ENCODE measurements at places on chromosomes 2 and 18.

GRCh38 chr2:234669621-234670020 is 172.7 kb upstream of the ARL4C start:
- DNase-seq: no peak

- DNase-seq: no peak
Observed at GRCh38 chr2:97910403-97911205, 85.1 kb downstream of the TMEM131 start.

DNA sequence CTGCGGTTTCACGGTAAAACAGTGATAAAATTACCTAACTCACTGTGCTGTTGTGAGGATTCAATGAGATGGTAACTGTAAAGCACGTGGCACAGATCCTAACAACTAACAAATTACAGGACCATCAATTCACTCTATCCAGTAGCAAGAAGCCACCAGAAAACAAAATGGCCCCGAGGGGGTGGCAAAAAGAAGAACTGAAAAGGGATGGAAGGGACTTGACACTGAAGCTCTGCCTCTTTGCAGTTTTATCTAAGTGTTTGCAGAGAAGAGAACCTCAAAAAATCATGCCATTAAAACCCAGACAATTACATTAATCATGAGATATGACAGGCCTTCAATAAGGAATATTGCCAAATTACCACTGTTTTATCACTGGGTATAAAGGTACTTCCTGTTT is 46.7 kb downstream of the IRS1 start:
- no peak for DNase-seq

DNA sequence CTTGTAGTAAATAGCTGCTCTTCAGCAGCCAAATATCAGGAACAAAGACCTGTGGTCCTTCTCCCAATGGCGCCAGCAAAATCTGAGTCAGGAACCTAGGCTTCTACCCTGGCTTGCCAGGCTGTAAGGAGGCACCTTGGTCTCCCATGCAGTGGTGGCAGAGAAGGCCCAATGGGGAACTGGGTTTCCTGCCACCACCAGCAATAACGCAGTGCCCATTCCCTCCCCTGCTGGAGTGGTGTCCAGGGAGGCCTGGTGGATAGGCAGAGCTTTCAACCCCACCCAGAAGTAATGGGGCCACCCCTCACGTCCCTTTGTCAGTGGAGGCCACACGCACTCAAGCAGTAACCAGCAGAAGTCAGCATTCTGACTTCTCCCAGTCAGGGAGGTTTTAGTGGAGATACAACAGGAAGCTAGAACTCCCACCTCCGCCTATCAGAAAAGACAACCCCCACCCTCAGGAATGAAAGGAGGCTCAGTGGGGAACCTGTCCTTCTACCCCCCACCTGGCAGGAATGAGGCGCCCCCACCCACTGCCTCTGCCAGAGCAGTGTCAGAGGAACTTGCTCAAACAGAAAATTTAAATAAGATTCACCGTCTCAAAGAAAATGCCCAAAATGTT is 132.4 kb downstream of the COPS8 start:
- DNase-seq: no peak

DNA sequence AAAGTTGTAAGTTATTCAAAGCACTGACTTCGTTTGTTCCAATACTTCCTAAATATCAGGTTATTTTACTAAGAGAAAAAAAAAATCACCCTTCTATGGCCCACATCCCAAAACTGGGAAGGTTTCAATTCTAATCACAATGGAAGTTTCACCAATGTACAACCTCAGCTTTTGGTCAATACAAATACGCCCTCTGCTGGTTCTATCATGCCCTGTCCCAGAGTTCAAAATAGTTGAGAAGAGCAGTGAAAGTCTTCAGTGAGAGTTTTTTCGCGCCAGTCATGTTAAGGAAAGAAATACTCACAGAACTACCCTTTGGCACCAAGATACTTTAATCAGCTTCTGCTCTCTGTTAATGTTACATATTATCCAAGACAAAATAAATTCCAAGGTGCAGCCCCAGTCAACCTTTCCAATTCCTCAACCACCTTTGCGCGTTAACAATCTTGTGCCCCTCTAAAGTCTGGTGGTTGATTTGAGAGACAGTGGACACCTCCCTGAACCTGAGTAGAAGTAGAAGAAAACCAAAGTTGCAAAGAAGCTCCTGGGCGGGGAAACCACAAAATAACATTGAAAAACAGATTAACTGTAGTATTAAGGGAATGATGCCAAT is 59.9 kb downstream of the SUMO1 start:
- peak; percentile 57 for DNase-seq

GRCh38 chr2:149733936-149734685 is 146.5 kb upstream of the MMADHC start:
- DNase-seq: no peak

GRCh38 chr2:3566806-3567205 is 8.3 kb upstream of the RPS7 start:
- no peak for DNase-seq

- no peak for DNase-seq
Observed at GRCh38 chr2:173970516-173970924, 5.3 kb upstream of the SP3 start.

- no peak for DNase-seq
Observed at GRCh38 chr2:98436734-98437133, 7.9 kb upstream of the INPP4A start.

DNA sequence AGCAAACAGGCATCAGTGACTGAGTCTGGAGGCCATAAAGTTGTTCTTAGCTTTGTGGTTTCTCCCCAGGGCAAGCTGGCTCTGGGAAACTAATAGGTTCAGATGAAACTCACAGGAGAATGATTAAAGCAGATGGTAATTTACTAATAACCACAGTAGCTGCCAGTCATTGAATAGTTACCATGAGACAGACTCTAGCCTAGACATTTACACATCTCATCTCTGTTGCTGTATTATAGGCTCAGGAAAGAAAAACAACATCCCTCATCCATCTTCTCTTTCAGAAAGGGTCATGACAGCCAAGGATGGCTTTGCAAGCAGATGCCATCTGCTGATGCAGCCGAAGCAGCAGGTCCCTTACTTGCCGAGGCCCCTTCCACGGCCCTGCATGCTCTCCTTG is 314.0 kb upstream of the ID2 start:
- no peak for DNase-seq

- DNase-seq: peak; percentile 47
Observed at GRCh38 chr2:4762951-4763376, 929.2 kb upstream of the SOX11 start.

GRCh38 chr2:72992734-72993102 is 75.4 kb downstream of the EMX1 start:
- DNase-seq: no peak

DNA sequence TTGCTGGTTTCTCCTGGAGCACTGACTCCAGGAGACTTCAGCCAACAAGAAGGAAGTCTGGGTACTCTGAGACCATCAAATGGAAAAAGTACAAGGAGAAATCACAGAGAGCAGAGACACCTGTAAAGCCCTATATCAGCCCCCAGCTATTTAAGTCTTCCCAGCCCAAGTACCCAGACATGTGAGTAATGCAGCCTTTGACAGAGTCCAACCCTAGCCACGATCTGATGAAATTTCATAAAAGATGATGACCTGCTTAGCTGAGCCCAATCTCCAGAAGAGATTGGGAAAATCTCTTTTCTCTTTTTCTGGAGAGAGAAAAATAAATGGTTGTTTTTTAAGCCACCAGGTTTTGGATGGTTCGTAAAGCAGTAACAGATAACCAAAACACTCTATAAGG is 196.6 kb downstream of the NBAS start:
- DNase-seq: no peak

- no peak for DNase-seq
Observed at GRCh38 chr2:218014706-218015585, 12.2 kb upstream of the TNS1 start.

DNA sequence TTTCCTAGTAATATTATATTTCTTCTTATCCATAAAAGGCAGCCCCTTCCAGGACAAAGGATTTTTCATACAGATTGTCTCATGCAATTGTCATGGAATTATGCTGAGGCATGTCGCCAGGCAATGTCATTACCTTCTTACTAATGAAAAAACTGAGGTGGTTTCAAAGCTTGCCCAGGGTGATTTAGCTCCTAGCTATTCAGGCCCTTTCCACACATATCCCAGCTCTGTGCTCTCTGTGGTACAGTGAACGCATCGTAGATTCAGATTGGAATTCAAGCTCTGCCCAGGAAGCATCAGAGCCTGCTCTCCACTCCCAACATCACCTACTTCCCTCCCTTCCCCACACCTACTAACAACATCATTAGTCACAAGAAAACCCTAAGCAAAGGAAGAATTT is 60.1 kb downstream of the ATP8B1 start:
- no peak for DNase-seq

DNA sequence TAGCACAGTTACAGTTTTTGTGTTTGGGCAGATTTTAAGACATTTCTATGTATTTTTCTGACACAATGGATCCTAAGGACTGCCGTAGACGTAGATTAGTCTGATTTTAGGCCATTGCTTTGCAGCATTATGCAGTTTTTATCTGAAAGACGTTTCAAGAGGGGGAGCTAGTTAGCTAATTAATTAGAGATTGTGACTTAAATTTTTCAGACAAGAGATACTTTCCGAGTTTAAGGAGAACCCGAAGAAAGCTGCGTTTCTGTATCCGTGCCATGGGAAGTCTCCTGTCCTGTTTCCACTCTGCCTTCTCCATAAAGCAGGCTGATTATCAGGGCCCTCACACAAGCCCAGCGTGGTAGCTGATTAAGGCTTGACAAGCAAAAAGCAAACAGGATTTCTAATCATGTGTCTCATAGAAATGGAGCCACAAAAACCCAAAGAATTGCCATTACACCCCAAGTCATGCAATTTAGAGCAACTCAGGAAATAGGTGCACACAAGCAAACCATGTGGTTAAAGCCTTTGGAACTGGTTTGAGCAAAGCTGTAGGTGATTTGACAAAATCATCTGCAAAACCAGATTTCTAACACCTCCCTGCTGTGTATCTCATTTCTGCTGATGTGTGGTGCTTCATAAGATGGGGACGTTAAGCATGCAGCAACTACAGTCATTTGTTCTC is 808.1 kb downstream of the RNF144A start:
- DNase-seq: no peak

DNA sequence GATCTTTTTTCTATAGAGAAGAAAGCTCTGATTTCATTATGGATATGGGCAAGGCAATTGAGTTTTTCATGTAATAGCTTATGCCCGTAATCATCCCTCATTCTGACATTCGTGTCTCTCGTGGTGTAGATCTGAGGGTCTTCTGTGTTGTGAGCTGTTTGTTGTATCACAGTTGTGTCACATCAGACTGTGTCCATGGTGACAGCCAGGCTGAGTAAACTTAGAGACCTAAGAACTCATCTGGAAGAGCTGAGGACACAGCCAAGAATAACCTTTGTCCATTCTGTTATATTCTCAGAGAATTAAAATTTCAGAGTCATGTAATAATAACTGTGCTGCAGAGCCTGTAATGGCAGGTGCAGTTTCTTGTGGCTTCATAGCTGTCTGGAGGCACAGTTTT is 116.5 kb downstream of the ATP9B start:
- DNase-seq: no peak

- no peak for DNase-seq
Observed at GRCh38 chr2:19982268-19982667, 7.6 kb downstream of the WDR35 start.

GRCh38 chr2:218271865-218272530 is 1.7 kb downstream of the PNKD start:
- no peak for DNase-seq

DNA sequence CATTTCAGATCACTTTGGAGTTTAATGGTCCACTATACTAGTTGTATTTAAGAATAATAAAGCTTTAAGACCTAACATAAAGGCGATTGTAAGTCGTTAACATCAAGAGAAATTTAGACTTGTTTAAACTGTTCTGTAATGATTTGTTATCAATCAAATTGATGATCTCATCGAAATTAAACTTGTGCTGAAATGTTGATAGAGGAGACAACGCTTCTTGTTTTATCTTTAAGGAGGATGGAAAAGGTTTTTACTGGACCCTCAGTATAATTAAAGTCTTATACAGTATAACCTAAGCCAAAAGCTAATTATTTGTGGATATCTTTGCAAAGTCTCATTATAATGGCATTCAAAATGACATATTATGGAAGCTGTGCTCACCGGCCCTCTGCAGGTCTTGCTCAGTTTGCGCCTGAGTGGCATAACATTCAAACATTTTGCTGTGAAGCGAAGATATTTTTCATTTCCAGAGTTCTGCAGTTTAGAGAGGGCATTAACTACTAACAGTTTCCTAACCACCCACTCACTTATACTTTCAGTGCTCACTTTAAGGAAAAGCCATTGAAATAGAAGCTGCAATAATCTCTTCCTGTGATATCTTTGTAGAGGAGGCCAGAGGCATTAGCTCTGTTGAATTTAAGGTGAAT is 1.4 kb upstream of the SERTAD2 start:
- no peak for DNase-seq

- DNase-seq: peak; percentile 50
Observed at GRCh38 chr18:9516437-9517064, 41.2 kb downstream of the RALBP1 start.

DNA sequence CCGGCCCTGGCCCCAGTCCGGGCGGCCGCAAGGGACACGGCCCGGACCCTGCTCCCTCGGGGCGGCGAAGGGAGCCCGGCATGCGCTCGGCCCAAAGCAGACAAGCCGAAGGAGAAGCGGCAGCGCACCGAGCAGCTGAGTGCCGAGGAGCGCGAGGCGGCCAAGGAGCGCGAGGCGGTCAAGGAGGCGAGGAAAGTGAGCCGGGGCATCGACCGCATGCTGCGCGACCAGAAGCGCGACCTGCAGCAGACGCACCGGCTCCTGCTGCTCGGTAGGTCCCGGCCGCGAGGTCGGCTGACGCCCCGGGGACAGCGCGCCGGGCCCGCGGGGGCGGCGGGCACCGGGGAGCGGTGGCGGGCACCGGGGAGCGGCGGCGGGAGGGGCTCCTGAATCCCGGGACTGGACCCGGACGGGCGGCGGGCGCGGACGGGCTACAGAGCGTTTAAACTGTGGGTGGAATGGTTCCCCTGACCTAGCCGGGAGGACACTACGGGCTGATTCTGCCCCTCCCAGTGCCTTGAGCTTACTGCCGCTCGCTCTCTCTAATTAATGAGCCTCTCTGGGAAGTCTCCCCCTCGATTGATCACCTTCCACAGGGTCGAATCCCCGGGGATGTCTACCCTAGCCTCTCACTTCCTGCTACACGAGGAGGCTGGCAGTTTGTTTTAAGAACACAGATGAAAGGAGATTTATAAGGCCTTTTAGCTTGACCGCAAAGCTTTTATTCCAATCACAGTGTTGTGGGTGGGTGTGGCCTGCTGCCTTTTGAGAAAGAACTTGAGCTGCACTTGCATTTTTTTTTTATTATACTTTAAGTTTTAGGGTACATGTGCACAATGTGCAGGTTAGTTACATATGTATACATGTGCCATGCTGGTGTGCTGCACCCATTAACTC is 853 bp downstream of the GNAL start:
- DNase-seq: peak; percentile 79

Data from SW480 (cell line).